ENCODE measurements at places on chromosomes 16 and 17. TPM values are rescaled to one million over a fixed set of nuclear protein-coding genes. Genes with fewer than 3 reads are reported as not detected.

DNA sequence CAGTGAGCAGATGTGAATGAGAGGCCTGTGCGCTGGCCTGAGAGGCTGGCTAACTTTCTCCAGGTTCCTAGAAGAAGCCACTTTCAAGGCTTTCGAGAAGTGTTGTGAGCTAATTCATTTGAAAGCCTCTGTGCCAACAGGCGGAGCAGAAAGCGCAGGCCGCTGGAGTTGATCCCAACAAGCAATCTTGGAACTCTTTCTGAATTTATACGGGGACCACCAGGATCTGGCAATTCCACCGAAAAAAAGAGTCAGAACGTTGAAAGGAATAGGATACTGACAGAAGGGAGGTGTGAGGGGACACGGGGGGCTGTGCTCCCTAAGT is 71.3 kb upstream of the METRNL start:
- no peaks in the 10 kb centered on the region for H3K4me1 ChIP-seq
- no peak overlapping the region for H3K27ac ChIP-seq
- H3K36me3 ChIP-seq: no peaks in the 10 kb centered on the region
- H3K27me3 ChIP-seq: no peaks in the 10 kb centered on the region
- no peak overlapping the region for H3K4me3 ChIP-seq
- no peak for DNase-seq

DNA sequence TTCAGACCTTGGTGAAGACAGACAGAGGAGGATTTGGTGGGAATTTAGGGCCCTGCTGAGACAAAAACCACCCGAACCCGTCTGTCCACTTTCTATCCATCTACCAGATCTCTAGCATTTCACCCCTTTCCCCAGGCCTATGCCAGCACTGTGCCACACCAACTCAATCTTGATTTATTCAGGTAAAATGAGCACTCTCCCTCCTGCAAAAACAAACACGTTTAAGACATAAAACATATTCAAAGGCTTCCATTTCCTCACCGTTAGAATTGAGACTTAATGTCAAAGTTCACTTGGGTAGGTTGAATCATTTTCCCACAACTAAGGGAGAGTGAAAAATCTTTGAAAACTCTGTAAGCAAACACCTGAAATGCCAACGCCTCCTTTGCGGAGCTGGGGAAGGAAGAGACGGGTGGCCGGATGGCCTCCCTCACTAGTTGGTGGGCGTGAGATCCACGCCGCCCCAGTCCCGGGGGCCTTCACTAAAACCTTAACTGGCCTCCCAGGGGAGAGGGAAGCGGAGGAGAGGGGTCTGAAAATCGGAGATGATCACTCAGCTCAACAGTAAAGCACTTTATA is 862 bp downstream of the DCAKD start:
- peak overlapping the region; percentile 92 for H3K27ac ChIP-seq
- no peaks in the 10 kb centered on the region for H3K27me3 ChIP-seq
- H3K4me1 ChIP-seq: no peaks in the 10 kb centered on the region
- no peaks in the 10 kb centered on the region for H3K36me3 ChIP-seq
- peak overlapping the region; percentile 77 for H3K4me3 ChIP-seq

VAC14 gene
- total RNA-seq: 25.0 TPM

GRCh38 chr17:33261820-33262219 is 31.3 kb downstream of the ASIC2 start:
- H3K4me1 ChIP-seq: no peaks in the 10 kb centered on the region
- H3K36me3 ChIP-seq: no peaks in the 10 kb centered on the region

GRCh38 chr16:49365711-49366509 is 7.7 kb upstream of the C16orf78 start:
- H3K27ac ChIP-seq: no peak overlapping the region
- H3K4me3 ChIP-seq: no peak overlapping the region
- no peak for DNase-seq
- no peaks in the 10 kb centered on the region for H3K27me3 ChIP-seq

VASN gene
- total RNA-seq: 67.0 TPM

IL21R gene
- total RNA-seq: 0.65 TPM

KRTAP2-2 gene
- total RNA-seq: not detected

- no peak overlapping the region for H3K27ac ChIP-seq
- no peaks in the 10 kb centered on the region for H3K4me1 ChIP-seq
- no peak overlapping the region for H3K4me3 ChIP-seq
- DNase-seq: no peak
Measured at GRCh38 chr17:58412961-58413586, 4.3 kb downstream of the RNF43 start.

Data from aorta (tissue), 5 donors.